ENCODE measurements at places on chromosomes 6 and 20.

DNA sequence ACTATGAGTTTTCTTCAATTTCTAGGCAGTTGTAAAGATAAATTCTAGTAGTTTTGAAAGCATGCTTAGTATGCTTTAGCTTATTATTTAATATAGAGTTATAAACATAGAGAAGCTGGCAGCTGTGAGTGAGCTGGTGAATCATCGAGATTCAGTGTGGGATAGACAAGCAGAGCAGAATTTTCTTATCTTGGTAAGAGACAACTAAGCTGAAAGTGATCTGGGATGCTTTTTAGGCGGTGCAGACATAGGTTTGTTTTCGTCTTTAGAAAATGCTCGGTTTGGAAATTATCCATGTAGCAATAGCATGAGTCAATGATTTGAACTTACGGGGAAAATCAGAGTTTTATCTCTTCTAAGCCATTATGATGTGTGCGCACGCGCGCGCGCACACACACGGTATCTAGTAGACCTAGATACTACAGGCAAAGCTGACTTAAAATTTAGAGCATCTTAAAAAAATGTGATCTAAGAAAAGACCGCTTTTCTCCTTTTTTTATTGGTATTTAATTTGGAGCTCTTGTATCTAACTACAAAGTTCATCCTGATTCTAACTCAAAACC lies 128.3 kb upstream of the MAP3K7 start:
- no peak for DNase-seq

GRCh38 chr6:34154668-34155447 lies 9.0 kb upstream of the GRM4 start:
- peak; percentile 57 for DNase-seq

GRCh38 chr20:48673507-48673906 lies 154.3 kb downstream of the PREX1 start:
- no peak for DNase-seq

- DNase-seq: no peak
Measured at GRCh38 chr20:23311947-23312506, 38.6 kb upstream of the NXT1 start.

- no peak for DNase-seq
Measured at GRCh38 chr20:1302685-1303541, 26.0 kb downstream of the SDCBP2 start.

DNA sequence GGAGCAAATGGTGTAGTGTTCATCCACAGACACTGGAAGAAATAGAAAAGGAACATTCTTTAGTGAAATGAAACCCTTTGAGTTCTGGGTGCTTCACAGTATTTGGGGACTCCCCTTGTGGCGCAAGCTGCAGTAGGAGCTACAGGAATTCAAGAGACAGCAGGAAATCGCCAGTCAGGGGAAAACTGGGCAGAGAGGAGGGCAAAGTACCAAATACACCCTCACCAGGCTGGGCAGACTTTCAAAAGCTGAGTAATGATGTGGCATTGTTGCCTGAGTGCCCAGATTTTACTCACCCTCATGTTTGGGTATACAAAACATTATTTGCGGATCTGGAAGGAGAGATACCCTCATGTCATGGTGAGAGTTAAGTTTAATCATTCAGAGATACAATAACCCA lies 97.9 kb downstream of the SOD2 start:
- no peak for DNase-seq

- no peak for DNase-seq
Measured at GRCh38 chr20:62785393-62785792, 10.9 kb upstream of the MRGBP start.

DNA sequence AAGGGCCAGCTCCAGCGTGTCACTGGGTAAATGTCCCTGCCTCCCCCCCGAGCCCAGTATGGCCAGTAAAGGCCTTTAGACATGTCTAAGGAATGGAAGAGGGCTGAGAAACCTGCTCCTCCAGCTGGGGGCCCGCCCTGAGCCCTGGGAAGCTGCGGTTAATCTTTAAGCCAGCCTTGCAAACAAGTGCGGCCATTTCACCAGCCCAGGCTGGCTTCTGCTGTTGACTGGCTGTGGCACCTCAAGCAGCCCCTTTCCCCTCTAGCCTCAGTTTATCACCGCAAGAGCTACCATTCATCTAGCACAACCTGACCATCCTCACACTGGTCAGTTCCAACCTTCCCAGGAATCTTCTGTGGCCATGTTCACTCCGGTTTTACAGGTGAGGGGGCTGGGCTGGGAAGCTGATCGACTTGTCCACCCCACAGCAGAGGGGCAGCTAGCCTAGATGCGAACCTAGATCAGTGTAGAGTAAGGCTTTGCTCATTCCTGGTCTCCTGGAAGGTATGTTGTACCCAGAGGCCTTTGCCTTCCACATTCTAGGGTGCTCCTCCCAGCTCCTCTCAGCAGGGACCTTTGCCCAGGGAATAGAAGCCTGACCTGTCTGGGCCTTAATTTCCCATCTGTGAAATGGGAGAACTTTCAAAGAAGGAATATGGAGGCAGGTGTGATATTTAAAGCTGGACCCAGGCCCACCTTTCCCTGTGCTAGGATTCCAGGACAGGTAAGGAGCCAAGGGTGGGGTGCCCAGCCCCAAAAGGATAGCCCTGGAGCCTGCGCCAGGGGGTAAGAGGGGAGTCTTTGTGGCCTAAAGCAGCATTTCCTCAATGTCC lies 1.2 kb upstream of the SRC start:
- DNase-seq: no peak

- DNase-seq: no peak
Measured at GRCh38 chr6:123333000-123333756, 303.6 kb downstream of the TRDN start.

- DNase-seq: no peak
Measured at GRCh38 chr6:76275746-76276145, 203.3 kb upstream of the IMPG1 start.

DNA sequence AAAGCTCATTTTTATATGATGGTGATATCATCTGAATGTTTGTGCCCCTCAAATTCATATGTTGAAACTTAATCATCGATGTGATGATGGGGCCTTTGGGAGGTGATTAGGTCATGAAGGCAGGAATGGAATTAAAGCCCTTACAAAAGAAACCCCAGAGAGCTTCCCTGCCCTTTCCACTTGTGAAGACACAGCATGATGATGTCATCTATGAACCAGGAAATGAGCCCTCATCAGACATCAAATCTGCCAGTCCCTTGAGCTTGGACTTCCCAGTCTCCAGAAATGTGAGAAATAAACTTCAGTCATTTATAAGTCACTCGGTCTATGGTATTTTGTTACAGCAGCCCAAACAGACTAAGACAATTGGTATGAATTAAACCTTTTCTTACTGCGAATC lies 153.1 kb downstream of the MYB start:
- no peak for DNase-seq

DNA sequence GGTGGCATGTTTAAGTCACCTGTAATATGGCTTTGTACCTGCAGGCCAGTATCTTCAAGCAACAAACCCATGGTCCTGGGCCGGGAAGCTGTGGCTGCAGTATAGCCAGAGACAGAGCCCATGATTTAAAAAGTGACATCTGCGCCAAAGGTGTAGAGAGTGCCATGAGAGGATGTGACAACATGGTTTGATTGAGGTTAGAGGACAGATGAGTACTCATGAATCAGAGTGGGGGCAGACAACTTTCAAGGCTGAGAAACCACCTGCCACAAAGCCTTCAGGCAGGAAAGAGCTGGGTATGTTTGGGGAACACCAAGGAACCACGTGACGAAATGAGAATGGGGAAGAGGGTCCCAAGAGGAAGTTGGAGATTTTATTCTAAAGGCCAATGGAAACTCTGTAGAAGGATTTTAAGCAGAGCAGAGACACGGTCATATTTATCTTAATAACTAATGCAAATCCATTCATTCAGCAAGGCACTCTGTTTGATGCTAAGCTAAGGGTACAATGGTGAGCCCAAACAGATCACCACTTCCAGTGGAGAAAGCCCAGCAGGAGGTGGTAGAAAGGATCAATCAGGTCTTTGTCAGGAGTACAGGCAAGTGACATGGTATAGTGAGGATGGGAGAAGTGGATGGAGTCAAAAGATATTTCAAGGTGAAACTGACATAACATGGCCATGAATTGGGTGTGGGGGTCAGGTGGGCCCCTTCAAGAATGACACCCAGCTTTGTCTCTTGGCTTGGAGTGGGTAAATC lies 3.4 kb upstream of the MICAL1 start:
- DNase-seq: peak; percentile 65

- DNase-seq: no peak
Measured at GRCh38 chr6:115091461-115091860, 748.6 kb upstream of the HS3ST5 start.

Measured in NCI-H345 (cell line).